ENCODE measurements at places on chromosomes 3 and 15.

DNA sequence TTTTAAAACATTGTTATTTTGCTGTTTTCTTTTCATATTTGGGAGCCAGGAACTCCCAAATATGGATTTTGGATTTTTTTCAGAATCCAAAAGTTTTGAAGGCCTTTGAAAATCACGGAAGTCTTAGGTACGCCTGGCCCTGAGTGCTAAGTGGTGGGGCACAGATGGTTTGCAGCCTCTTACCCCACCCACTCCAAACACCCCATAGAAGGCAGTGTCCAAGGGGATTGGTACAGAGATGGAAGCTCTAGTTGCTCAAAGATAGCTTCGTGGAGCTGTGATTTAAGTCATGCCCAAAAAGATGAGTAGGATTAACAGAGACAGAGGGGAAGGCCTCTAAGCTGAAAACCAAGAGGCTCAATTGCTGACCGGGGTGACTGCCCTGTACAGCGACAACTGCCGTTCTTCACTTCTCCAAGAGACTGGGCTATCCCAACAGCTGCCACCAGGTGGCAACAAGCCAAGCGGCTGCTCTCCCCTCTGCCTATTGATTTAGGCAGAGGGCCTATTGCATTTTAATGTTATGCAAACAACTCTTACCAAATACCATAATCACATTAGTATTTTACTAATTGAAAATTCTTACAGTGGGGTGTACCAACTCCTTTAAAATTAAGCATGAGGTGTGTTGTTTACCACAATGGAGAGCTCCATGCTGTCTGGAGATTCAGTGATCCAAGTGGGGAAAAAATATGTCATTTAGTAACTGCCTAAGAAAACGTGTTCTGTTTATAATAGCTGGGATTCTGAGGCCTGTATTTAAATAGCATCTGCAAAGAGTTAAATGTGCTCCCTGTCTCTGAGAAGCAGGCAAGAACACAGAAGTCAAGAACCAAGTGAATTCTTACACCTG is 64.0 kb upstream of the C15orf61 start:
- no peak for DNase-seq

GRCh38 chr3:13164893-13165492 is 91.8 kb upstream of the IQSEC1 start:
- no peak for DNase-seq

DNA sequence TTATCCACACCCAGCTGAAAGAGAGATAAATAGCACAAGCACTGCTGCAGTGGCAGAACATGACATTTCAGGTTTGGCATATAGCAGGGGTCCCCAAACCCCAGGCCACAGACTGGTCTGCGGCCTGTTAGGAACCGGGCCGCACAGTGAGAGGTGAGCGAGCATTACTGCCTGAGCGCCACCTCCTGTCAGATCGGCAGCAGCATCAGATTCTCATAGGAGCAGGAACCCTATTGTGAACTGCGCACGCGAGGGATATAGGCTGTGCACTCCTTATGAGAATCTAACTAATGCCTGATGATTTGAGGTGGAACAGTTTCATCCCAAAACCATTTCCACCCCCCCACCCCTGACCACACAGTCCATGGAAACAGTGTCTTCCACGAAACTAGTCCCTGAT is 54.6 kb downstream of the CCR4 start:
- DNase-seq, result no peak

- DNase-seq, result no peak
Observed at GRCh38 chr3:4460334-4460733, 6.7 kb downstream of the SUMF1 start.

GRCh38 chr3:183818706-183819624 is 6.4 kb downstream of the MAP6D1 start:
- peak; percentile 56 for DNase-seq

GRCh38 chr3:38163117-38163840 is 2.1 kb upstream of the OXSR1 start:
- no peak for DNase-seq

- DNase-seq, result no peak
Observed at GRCh38 chr3:31227131-31227562, 305.6 kb upstream of the STT3B start.

- DNase-seq, result no peak
Observed at GRCh38 chr3:161356287-161356686, 15.0 kb downstream of the SPTSSB start.

DNA sequence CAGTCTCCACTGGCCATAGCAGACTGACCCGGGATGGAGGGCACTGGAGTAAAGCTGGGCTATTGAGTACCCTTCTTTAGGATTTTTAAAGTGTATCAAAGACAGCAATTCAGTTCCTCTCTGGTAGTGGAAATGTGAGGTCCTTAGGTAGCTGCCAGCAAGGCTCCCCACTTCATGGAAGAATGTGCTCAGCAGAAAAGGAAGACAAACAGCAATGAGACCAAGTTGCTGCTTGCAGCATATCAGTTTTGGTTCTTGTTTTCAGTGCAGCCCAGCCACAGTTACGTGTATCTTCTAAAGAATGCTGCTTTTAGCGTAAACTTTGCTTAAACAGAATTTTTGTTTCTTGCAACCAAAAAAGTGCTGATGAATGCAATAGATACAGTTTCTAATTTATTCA is 374.0 kb upstream of the CBLB start:
- DNase-seq, result no peak

- no peak for DNase-seq
Observed at GRCh38 chr3:37646865-37647264, 214.8 kb upstream of the CTDSPL start.

- no peak for DNase-seq
Observed at GRCh38 chr3:124883766-124884473, 3.2 kb downstream of the ITGB5 start.

DNA sequence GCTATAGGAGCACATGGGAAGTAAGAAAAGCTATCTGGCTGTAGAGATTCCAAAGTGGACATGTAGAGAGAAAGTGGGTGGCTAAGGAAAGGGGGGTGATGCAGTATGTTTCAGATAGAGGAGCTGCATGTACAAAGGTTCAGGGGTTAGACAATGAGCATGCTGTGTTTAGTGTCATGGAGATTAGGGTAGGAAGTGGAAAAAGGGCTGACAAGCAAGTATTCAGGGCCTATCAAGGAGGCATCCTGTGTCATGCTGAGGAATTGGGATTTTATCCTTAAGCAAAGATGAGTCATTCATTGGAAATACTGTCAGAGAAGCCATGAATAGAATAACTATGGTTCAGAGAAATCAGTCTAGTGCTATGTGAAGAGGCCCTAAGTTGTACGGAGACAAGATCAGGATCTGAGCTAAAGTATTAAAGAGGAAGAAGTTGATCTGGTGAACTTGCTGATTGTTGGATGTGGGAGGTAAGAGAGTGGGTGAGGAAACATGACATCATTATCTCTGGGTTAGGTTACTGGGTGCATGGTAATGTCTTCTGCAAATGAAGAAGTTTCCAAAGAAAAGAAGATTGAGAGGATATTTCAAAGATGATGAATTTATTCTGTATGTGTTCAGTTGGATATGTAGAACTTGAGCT is 176.7 kb upstream of the GOLIM4 start:
- no peak for DNase-seq

DNA sequence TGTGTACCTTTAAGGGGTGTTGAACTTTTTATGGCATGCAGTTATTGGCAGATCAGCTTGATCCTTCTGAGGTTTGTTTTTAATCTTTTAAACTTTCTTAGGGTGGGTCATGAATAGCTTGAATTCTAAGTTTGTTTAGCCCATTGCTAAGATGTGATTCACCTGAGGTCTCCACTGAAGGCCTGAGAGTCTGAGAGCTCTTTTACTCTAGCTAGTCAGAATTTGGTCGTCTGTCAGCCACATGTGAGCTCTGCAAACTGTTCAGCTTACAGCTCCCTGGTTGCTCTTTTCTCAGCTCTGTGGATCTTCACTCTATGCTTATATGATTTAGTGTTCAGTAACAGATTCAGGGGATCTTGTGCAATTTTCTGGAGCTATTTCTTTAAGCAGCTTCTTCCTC is 161.3 kb downstream of the ABHD5 start:
- DNase-seq, result no peak

- no peak for DNase-seq
Observed at GRCh38 chr15:27260523-27260922, 289.5 kb downstream of the GABRG3 start.

DNA sequence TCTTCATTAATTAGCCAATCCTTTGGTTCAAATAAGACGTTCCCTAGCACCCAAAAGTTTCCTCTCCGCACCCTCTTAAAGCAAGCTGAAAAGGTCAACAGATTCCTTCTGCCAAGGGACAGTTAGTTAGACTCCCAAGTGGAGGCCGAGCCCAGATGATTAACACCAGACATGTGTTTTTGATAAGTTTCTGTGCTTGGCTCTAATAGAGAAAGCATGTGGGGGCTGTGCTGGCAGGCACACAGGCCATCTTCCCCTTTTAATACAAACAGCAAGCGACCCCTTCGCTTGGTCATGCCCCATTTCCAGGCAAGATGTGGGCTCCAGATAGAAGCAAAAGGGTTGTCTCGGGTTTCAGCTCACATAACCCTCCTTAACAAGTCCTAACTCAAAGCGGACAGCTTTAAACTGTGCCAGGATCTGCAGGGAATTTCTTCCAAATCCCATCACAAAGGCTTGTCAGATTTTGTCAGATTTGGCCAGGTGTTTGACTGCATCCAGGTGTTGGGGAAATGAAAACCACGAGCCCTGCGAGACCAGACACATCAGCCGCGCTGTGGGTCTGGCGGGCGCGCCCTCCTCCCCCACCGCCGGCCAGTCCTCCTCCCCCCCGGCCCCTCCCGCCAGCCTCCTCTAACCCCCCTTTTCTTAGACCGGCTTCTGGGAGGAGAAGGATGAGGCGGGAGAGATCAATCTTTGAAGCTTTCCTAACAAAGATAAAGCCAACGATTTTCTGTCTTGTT is 3.3 kb downstream of the HES1 start:
- no peak for DNase-seq

GRCh38 chr15:52529341-52529924 is 753 bp upstream of the MYO5A start:
- DNase-seq, result peak; percentile 48

- no peak for DNase-seq
Observed at GRCh38 chr3:168251371-168251770, 155.6 kb upstream of the GOLIM4 start.

DNA sequence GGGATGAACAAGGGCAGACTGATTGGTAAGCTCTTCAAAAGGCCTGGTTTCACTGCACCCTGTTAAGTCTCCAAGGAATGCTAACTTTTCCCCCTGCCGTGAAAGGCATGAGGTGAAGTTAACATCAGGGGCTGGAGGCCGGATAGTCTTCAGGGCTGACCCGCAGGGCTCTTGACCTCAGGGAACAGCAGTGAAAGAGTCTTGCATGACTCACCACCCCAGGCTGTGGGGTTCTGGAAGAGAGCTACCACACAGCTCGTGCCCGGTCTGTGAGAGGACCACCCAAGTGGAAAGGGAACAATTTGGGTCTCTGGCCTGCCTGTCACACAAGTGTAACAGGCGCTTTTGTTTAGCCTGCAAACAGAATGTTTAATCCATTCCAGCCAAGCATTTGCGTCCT is 504.9 kb downstream of the EDEM1 start:
- DNase-seq, result no peak

GRCh38 chr15:68210821-68211655 is 5.9 kb upstream of the CALML4 start:
- DNase-seq, result no peak

GRCh38 chr3:174408310-174408709 is 450.8 kb upstream of the NAALADL2 start:
- no peak for DNase-seq

- DNase-seq, result no peak
Observed at GRCh38 chr3:126337980-126338651, 19.1 kb downstream of the KLF15 start.

DNA sequence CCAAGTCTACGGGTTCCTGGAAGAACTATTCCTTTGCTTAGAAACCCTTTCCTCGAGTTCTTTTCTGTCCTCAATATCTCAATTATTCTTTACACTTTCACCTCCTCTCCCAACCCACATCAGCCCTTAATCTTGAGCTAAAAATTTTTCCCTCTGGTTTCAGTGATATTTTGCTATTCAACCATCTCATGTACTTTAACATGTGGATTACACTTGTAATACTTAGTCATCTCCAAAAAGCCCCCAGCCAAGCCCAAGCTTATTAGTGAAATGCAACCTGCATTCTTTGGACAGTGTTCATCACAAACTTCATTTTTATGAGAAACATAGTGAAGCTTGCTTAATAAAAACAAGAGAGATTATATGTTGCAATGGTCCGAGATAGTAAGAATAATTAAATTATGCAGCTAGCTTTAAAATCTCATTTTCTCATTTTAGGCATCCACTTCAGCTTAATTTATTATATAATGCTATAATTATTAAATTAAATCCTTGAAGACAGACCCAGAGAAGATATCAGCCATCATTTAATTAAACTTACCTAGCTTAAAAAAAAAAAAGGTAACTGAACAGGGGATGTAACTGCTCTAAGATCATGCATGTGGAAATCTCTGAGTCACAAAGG is 534.5 kb upstream of the TBL1XR1 start:
- no peak for DNase-seq

- no peak for DNase-seq
Observed at GRCh38 chr3:60086811-60087210, 1037.0 kb upstream of the CFAP20DC start.

DNA sequence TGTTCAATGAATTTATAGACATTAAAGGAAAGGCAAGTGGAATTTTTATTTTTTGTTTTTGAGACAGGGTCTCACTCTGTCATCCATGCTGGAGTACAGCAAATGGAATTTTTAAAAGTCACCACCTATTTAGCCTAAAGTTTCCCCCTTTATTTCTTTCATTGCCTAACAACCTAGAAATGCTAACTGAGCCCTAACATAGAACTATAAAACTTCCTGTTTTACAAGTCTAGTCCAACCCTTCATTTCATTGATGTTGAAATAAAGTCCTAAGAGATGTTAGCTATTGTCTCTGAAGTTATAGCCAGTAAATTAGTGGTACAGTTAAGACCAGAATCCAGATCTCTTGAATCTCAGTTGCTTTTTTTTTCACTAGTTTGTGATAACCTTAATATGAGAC is 39.0 kb downstream of the MAPK6 start:
- DNase-seq, result no peak

DNA sequence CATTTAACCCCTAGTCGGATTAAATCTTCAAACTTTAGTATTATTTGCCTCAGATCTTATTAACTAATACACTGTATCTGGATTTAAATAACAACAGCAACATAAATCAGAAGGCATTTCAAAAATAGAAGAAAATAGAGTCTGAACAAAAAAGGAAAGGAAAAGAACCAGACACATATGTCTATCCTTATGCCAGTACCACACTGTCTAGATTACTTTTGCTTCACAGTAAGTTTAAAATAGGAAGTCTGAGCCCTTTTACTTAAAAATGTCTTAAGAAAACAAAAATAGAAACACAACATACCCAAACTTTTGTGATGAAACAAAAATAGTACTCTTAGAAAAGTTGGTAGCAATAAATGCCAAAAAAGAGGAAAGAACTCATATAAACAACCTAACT is 1615.8 kb downstream of the SI start:
- DNase-seq, result no peak

- peak; percentile 74 for DNase-seq
Observed at GRCh38 chr15:68553994-68554720, 24.6 kb upstream of the CORO2B start.

DNA sequence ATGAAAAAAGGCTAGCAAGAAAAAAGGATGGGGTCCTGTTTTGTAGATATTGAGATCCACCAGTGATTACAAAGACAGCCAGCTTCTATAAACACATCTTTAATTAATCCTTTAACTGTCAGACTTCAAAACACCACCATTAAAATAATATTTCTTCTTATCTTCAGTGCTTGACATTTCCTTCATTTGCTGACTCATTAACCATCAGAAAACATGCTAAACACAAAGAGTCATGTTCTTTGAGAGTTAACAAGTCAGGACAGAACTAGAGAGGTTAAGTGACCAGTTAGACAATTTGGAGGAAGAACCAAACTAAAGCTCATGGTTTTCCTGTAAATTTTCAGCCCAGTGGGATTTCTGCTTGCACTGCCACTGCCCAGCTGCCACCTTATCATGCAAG is 111.4 kb downstream of the MEIS2 start:
- no peak for DNase-seq
